ENCODE measurements at places on chromosomes 5 and 9.

DNA sequence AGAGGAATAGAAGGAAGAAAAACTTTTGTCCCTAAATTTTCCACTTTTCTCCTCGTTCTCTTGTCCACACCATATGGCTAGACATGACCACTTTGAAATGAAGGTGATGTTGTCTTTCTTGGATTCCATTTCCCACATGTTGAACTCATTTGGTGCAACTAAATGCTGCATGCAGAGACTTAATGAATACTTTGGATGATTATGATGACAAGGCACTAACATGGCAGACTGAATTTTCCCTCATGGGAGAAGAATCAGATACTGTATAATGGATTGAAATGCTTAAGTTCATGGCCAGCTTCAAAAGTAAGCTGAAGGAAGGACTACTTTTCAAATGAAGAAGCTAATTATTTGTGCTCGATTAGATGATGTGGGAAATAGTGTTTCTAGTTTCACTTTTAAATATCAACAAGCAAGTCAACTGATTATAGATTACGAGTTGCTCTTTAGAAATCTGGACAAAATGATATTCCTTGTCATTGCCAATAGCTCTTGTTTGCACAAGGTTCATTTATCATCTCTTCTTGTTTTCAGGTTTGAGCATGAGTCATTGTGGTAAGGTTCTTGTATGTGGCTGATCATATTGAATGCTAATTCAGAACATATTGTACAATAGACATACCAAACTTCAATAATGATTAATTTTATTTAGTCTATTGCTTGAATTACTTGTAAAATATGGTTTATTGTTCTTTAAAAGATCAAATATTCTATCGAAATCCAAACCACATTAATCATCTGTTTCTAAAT is 501.3 kb upstream of the FTMT start:
- no peak for DNase-seq

GRCh38 chr5:135204151-135204600 is 170.1 kb upstream of the PITX1 start:
- peak; percentile 67 for DNase-seq

DNA sequence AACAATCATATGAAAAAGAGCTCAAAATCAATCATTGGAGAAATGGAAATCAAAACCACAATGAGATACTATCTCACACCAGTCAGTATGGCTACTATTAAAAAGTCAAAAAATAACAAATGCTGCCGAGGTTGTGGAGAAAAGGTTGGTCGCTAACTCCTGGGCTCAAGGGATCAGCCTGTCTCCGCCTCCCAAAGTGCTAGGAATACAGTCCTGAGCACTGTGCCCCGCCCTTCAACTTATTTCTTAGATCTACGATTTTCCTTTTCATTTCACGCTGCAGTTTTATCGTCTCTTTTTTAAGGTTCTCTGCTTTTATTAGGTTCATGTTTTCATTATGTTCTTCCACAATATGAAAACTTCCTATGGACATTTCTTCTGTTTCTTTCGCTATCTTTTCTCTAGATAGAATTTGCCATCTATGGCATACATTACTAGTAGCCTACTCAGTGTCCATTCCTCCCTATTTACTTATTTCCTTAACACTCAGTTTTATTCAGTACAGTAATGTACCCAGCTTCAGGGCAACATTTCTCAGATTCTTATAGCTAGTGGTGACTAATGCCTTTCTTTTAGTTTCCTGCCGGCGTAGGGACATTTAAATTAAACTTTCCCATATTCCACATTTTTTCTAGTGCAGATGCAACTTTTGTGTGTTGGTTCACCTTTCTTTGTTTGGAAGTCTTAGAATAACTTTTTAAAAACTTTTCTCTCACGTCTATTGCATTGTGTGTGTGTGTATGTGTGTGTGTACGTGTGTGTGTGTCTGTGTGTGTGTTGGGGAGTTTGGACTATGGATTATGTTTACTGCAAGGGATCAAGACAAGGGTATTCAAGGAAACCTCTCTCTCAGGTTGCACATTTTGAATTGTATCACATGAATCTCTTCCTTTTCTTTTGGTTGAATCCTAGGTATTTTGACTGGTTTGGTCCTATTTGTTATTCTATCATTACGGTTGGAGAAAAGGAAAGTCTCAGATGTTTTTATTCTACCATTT is 21.6 kb upstream of the FBN2 start:
- DNase-seq: no peak

GRCh38 chr5:2779459-2779858 is 28.0 kb upstream of the IRX2 start:
- DNase-seq: no peak

GRCh38 chr9:90019626-90020025 is 414.8 kb downstream of the GADD45G start:
- DNase-seq: no peak

- DNase-seq: no peak
Observed at GRCh38 chr5:83377131-83377865, 94.2 kb upstream of the VCAN start.
